ENCODE measurements at places on chromosomes 2 and 18. TPM values are rescaled to one million over a fixed set of nuclear protein-coding genes. Genes with fewer than 3 reads are reported as not detected.

The SP140L gene
- 102 TPM for total RNA-seq

- no peak overlapping the region for H3K27ac ChIP-seq
- no peaks in the 10 kb centered on the region for H3K4me1 ChIP-seq
- no peaks in the 10 kb centered on the region for H3K27me3 ChIP-seq
- H3K36me3 ChIP-seq = no peaks in the 10 kb centered on the region
These were observed 31.5 kb upstream of the ATIC start for GRCh38 chr2:215280326-215280725.

DNA sequence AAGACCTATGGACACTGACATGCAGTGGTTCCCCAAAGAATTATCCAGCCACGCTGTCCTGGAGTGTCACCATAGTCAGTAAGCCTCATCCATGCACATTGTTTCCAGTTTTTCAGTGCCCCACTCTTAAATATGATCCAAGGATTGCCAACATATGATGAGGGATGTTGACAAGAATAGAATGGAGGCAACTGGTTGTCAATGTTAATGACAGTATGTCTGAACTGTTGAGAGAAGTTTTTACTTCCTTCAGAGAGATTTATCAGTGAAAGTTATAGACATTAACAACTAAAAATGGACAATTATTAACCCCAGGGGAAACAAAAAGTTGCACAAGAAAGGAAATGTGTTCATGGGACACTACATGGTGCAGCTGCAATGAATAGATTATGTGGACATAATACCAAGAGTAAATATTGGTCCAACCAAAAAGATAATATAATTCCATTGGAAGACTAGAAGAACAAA, 69.9 kb downstream of the CYP26B1 start:
- no peak for DNase-seq
- no peaks in the 10 kb centered on the region for H3K27me3 ChIP-seq
- no peak overlapping the region for H3K27ac ChIP-seq
- H3K4me1 ChIP-seq = no peaks in the 10 kb centered on the region

The UGT1A8 gene
- not detected for total RNA-seq

The RAB6C gene
- total RNA-seq = not detected

DNA sequence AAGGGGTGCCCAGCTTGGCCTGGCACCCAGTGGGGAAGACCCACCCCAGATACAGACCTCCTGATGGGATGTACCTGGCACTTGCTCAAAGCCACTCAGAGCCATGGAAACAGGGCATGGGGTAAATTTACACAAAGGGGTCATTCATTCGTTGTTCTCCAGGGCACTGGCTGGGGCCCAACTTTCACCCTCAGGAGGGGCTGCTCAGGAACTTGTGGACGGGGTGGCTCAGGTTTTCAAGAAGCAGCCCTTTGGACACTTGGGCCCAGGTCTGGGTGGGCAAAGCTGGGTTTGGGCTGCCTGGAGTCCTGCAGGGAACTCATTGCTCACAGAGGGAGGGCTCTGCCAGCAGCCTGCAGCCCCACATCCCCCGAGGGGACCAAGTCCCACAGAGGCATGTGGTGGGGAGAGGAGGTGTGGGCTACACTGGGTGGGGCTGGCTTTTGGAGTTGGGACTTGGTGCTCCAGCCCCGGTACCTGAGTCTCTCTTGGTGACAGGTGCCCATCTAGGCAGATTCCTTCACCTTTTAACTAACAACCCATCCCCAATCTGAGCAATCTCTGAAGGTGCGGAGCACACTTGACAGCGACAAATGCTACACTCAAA, 172.3 kb downstream of the CELF4 start:
- DNase-seq = no peak
- H3K4me3 ChIP-seq = no peak overlapping the region
- H3K4me1 ChIP-seq = no peaks in the 10 kb centered on the region
- H3K27ac ChIP-seq = no peak overlapping the region
- H3K36me3 ChIP-seq = no peaks in the 10 kb centered on the region
- no peaks in the 10 kb centered on the region for H3K27me3 ChIP-seq

DNA sequence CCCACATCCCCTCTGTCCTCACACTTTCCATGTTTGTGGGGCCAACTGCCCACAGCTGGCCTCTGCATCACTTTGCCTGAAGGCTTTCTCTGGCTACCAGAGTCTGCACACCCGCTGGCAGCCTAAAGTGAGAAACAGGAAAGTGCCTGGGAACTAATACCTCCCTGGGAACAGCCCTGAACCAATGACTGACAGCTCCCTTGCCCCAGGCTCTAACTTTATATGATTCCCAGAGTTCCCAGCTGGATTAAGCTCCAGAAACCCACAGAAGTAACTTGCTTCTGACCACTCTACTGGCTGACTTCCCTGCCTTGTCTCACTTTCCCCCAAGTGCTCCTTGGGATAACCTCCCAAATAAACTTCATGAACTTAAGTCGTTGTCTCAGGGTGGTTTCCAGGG, 159.6 kb upstream of the LMAN1 start:
- no peaks in the 10 kb centered on the region for H3K4me1 ChIP-seq
- H3K27me3 ChIP-seq = no peaks in the 10 kb centered on the region

- H3K27ac ChIP-seq = no peak overlapping the region
- H3K4me3 ChIP-seq = no peak overlapping the region
- no peaks in the 10 kb centered on the region for H3K36me3 ChIP-seq
- peak; percentile 7 for DNase-seq
- peaks cover 21% of the 10 kb centered on the region for H3K4me1 ChIP-seq
These were observed 10.9 kb upstream of the GPR35 start for GRCh38 chr2:240614391-240614790.

DNA sequence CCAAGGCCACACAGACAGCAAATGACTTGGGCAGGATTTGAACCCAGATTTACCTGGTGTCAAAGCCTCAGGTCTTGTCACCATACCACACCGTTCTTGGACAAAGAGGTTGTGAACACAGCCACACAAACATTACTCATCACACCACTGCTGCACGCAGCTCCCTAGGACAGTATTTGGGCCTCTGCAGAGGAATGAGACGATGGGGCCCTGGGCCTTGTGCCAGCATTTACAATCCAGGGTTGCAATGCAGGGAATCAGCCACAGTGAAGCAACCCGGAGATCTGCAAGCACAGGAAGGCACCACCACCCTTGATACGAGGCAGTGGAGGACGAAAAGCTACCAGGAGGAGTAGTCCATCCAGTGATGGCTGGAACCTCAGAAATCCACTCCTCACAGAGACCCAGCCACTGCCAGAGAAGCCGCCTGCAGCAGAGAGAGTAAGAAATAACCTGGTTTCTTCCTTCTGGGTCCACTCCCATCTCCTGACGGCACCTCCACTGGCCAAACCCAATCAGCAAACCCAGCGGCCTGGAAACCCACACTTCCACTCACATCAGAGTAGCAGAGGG, 3.7 kb upstream of the MTCL1 start:
- DNase-seq = no peak
- no peaks in the 10 kb centered on the region for H3K36me3 ChIP-seq
- peaks cover 16% of the 10 kb centered on the region for H3K27me3 ChIP-seq
- no peak overlapping the region for H3K4me3 ChIP-seq
- H3K27ac ChIP-seq = no peak overlapping the region

The EVX2 gene
- total RNA-seq = not detected

The ONECUT2 gene
- not detected for total RNA-seq

GRCh38 chr18:55473058-55473457, 114.9 kb downstream of the TCF4 start:
- H3K27me3 ChIP-seq = no peaks in the 10 kb centered on the region
- no peak overlapping the region for H3K27ac ChIP-seq
- no peak for DNase-seq
- no peak overlapping the region for H3K4me3 ChIP-seq
- H3K4me1 ChIP-seq = peaks cover 14% of the 10 kb centered on the region

DNA sequence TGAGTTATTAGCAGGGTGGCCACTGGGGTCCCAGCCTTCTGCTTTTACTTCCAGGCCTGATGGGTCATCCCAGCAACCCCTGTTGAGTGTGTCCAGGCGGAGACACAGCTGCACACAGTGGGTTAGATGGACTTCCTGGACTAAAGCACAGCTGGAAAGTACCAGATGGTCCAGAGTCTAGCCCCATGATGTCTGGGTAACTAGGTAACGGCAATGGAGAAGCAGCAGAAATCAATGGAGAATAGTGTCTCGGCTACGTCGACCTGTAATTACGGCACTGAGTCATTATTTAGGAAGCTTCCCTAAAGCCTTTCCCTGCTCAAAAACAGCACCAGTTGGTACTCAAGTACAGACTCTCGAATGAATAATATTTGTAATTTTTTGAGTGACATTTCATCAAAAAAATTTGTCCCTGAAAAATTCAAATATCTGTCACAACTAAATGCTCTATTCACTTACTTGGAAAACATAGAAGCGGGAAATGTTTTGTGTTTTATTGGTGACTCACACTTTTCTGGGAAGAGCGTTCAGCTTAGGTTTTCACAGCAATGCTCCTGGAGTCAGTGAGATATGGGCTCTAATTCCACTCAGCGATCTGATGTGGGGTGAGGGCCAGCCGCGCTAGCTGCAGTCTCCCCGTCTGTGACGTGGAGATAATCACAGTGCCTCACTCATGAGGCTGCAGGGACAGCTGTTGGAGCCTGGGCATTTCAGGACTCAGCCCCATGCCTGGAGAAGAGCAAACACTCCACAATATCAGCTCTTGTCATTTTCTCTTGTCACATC, 16.2 kb upstream of the ARL4C start:
- no peak for DNase-seq
- no peak overlapping the region for H3K27ac ChIP-seq
- no peak overlapping the region for H3K4me3 ChIP-seq
- no peaks in the 10 kb centered on the region for H3K36me3 ChIP-seq

DNA sequence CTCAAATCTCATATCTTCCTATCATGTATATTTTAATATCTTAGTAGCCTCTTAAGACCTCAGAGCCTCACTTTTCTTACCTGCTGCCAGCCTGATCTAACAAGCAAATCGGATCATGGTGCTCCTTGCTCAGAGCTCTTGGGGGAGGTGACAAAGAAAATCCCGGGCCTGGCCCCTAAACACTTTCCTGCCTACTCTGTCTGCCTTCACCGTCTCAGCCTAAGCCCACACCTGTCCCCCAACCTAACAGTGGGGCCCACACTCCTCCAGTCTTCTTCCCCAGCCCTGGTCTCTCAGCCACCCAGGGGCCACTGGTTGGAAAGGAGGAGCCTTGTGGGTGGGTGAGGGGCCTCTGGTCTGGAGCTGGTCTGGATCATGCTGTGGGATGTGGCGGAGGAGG, 207.3 kb downstream of the HAUS1 start:
- no peaks in the 10 kb centered on the region for H3K36me3 ChIP-seq
- H3K4me1 ChIP-seq = no peaks in the 10 kb centered on the region
- H3K4me3 ChIP-seq = no peak overlapping the region
- H3K27ac ChIP-seq = no peak overlapping the region

- H3K4me1 ChIP-seq = peaks cover 14% of the 10 kb centered on the region
- H3K4me3 ChIP-seq = no peak overlapping the region
- DNase-seq = no peak
- no peaks in the 10 kb centered on the region for H3K27me3 ChIP-seq
- peaks cover 16% of the 10 kb centered on the region for H3K36me3 ChIP-seq
These were observed 35.5 kb downstream of the RPRD1A start for GRCh38 chr18:36031903-36032302.

The LHCGR gene
- total RNA-seq = not detected
